Left renal cortex interstitium (tissue), 4 donors: ENCODE measurements at places on chromosomes 5 and 9. TPM values are rescaled to one million over a fixed set of nuclear protein-coding genes. Genes with fewer than 3 reads are reported as not detected.

DNA sequence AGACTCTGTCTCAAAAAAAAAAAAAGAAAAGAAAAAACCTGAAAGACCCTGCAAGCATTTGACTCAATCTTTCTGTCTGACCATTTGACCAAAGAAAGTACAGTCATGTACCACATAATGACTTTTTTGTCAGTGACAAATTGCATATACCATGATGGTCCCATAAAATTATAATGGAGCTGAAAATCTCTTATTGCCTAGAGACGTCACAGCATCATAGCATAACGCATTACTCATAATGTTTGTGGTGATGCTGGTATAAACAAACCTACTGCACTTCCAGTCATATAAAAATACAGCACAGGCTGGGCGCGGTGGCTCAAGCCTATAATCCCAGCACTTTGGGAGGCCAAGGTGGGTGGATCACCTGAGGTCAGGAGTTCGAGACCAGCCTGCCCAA is 10.5 kb downstream of the ECM2 start:
- no peak for DNase-seq

The GPR150 gene
- polyA plus RNA-seq = 0.08 TPM

GRCh38 chr5:127988146-127988760 is 95.3 kb upstream of the SLC12A2 start:
- no peak for DNase-seq

The FLT4 gene
- 30.9 TPM for polyA plus RNA-seq

- no peak for DNase-seq
Observed at GRCh38 chr5:171659896-171660295, 125.7 kb upstream of the SMIM23 start.
